ENCODE measurements at places on chromosomes 11 and 22.

GRCh38 chr11:70230840-70231710 lies 28.0 kb downstream of the FADD start:
- DNase-seq = no peak

GRCh38 chr11:69865707-69866106 lies 46.5 kb upstream of the FGF3 start:
- no peak for DNase-seq

- no peak for DNase-seq
Measured at GRCh38 chr11:35145271-35145670, 6.3 kb downstream of the CD44 start.

DNA sequence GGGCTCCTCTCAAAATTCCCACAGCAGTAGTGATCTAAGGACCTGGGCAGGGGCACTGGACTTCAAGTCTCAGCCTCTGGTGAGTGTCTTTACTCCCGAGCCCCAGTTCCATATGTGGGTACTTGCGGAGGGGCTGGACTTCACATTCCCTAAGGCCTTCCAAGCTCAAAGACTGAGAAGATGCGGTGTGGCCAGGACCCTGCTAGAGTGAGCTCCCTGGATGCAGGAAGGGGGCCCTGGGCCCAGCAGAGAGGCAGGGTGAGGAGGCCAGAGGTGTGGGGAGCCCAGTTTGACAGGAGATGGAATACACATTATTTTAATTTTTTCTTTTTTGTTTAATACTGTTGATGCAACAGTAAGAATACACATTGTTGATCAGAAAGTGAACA lies 83.7 kb downstream of the IGLL1 start:
- no peak for DNase-seq

DNA sequence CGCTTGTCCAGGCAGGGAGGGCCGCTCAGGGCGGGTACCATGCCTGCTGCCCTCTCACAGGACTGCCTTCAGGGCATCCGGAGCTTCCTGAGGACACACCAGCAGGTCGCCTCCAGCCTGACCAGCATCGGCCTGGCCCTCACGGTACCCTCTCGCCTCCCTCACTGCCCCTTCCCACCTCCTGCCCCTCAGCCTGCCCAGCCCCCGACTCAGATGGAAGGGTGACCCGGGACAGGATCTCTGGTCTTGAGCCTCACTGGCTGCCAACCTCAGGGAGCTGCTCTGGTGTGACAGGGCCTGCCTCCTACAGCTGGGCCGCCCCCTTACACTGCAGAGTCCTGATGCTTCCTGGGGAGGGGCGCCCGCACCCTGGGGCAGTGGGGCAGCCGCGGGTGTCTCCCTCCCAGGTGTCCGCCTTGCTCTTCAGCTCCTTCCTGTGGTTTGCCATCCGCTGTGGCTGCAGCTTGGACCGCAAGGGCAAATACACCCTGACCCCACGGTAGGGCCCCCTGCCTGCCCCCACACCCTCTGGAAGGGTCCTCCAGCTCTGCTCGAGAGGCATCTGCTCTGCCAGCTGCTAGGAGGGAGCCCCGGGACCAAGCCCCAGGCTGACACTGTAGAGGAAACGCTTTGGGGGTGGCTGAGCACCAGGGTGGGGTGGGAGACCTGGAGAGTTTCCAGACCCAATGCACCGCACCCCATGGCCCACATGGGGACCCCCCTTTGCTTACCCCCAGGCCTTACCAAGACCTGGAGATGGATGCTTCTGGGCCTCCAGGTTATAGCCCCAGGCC lies 14.6 kb downstream of the TSPAN32 start:
- DNase-seq = no peak

DNA sequence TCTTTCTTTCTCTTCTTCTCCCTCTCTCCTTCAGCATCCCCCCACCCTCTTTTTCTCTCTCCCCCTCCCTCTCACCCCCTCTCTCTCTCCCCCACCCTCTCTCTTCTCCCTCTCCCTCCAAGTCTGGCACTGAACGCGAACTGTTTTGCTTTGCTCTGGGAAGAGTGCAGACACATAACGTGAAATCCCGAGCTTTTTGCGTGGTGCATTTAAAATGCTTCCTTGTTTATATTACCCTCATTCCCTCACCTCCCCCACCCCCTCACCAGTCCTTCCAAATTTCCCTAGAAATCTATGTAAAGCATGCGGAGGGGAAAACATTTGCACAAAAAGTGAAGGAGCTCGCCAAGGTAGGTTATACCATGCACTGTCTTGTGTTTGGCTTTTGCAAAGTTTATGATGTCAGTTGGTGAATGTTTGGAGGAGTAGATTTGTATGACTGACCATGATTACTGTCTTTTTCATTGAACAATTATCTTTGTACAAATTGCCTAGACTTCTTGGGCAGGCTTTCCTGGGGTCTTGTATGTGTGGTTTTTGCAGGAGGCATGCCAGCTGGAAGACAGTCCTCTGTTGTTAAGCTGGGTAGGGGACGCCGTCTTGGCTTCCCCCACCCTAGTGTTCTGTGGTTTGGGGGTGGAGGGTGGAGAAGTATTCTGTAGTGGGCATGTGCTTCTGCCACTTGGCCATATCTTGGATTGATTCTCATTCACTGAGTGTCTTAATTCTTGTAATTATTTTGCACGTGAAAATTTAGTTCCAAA lies 123.7 kb upstream of the HSD17B12 start:
- DNase-seq = no peak

GRCh38 chr22:28589102-28589750 lies 90.4 kb downstream of the TTC28 start:
- DNase-seq = no peak

GRCh38 chr11:41897991-41898390 lies 438.5 kb upstream of the LRRC4C start:
- no peak for DNase-seq

DNA sequence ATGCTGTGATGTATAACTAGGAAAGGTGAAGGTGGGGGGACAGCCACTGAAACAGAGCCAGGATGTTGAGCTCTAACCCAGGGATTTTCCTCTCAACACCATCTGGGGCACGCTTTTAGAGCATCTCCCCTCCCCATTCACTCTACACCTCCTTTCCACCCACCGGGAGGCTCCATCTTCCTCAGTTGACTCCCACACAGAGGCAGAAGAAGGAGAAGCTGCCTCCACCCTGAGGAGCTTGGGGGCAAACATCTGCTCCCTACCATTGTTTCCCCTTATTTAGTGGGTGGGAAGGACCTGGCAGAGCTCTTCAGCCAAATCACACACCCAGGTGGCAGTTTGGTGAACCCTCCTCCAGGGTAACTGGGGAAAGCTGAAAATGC lies 50.0 kb upstream of the ADA2 start:
- DNase-seq = no peak

DNA sequence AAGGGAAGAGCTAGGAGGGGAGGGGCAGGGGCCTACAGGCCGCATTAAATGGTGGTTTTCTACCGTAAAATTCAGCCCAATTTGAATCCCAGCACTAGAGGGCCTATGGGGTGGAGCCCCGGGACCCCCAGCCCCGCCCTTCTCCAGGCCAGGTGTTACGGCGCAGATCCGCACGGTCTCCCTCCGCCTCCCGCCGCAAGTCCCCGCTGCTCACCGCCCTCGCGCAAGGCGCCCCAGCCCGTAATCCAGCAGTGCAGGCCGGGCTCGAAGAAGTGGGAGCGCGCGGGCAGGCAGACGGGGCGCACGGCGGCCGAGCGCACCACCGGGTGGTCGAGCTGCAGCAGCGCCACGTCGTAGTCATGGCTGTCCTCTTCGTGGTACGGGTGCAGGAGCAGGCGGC lies 17.3 kb downstream of the KCTD17 start:
- peak; percentile 41 for DNase-seq

GRCh38 chr11:111123463-111124398 lies 121.8 kb upstream of the POU2AF2 start:
- no peak for DNase-seq

GRCh38 chr11:9601037-9601875 lies 27.8 kb downstream of the WEE1 start:
- no peak for DNase-seq

GRCh38 chr11:107819361-107820014 lies 39.1 kb downstream of the SLC35F2 start:
- DNase-seq = no peak

- DNase-seq = peak; percentile 85
Measured at GRCh38 chr11:57499413-57499982, 16.0 kb downstream of the SLC43A1 start.

DNA sequence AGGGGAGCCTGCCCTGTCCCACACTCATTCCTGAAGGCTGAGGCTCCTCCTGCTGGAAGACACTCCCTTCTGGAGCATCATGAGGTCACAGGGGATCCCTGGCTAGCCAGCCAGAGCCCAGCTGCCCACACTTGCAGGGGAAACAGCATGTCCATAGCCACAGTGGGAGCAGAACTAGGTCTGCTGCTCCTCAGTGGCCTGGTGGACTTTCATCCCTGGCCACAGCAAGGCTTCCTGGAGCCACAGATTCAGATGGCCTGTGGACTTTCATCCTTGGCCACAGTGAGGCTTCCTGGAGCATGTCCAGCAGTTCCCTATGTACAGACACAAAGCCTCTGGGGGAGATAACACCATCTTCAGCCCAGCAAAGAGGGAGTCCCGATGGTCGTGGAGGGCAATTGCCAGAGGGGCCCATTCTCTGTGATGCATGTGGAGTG lies 5.9 kb upstream of the APOL6 start:
- no peak for DNase-seq

DNA sequence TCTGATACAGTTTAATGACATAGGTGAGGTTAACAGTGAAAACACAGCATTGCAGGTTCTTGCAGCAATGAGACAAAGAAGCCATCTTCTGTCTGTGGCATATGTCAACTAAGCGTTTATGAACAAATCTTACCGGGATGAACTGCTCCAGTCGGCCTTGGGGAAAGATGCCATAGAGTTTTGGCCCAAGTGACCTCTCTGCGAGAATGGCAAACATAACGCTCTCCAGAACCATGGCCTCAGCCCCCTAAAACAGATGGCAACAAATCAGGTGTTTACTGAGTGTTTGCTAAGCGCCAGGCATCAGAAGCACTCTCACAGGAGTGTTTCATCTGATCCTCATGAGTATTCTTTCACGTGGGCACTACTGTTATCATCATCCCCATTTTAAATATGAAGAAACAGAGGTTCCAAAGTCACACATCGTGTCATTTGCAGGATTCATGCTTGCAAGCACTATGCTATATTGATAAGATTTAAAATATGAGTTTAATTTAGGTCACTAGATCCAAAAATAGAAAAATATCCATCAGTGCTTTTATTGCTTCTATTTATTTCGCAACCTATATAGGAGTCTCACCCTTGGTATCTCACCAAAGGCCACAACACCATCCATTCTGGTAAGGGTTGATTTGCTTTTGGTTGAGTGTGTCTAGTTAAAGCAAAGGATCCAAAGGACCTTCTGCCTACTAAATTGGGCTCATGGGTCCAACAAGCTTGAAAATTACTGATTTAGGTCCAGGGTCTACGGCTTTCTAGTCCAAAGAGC lies 35.9 kb downstream of the TCIRG1 start:
- no peak for DNase-seq

DNA sequence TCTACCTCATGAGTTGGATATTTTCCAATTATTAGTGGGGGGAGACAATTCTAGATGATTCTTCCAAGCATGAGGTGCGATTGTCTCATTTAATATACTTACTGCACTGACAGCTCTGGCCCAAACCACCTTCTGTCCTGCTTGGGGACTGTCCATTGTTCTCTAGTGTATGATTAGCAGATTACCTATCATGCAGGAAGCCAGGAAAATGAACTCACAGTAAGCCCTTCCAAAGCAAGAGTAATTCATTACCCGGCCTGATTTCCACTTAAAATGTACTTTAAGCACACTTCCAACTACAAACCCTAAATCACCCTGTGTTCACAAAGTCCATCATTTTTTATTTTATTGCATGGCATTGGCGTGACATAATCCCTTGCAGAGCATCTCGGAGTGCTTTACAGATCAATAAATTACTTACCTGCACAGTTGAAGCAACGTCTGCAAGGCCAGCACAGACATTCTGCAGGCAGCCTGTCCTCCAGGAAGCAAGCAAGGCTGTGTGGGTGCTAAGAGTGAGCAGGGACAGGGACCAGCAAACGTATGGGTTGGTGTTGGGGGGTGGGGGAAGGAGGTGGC lies 838.2 kb downstream of the NTM start:
- DNase-seq = no peak

- no peak for DNase-seq
Measured at GRCh38 chr11:123362941-123363340, 67.1 kb upstream of the GRAMD1B start.

DNA sequence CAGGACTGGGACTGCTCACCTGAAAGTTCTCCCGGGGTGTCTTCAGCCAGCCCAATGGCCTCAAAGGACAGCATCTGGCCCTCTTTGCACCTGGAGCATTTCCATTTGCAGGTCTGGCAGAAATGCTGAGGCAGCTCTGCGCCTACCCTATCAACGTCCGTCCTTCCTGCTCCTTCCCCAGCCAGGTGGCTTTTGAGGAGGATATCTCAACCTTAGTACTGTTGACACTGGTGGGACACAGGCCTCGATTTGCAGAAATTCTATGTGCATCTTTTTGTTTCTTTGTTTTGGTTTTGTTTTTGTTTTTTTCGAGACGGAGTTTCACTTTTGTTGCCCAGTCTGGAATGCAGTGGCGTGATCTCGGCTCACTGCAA lies 5.0 kb downstream of the MOGAT2 start:
- DNase-seq = no peak

DNA sequence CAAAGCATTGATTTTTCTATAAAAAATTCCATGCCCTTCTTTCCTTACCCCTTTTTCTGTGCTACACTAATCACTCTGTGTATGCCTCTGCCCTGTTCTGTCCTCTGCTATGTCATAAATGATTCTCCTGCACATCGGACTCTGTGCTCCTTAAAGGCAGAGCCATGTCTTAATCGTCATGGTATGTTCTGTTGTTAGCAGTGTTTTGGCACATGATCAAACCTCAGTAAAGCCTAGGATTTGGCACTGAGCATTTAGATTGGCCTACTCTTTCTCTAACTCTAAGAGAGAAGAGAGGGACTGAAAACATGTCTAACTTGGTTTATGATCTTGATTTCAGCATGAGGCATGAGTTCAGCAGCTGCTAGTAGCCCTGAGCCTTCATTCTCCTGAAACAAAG lies 266.9 kb downstream of the AASDHPPT start:
- DNase-seq = no peak

- no peak for DNase-seq
Measured at GRCh38 chr22:33513388-33514338, 406.6 kb downstream of the LARGE1 start.

- no peak for DNase-seq
Measured at GRCh38 chr22:49037701-49038245, 789.9 kb downstream of the BRD1 start.

DNA sequence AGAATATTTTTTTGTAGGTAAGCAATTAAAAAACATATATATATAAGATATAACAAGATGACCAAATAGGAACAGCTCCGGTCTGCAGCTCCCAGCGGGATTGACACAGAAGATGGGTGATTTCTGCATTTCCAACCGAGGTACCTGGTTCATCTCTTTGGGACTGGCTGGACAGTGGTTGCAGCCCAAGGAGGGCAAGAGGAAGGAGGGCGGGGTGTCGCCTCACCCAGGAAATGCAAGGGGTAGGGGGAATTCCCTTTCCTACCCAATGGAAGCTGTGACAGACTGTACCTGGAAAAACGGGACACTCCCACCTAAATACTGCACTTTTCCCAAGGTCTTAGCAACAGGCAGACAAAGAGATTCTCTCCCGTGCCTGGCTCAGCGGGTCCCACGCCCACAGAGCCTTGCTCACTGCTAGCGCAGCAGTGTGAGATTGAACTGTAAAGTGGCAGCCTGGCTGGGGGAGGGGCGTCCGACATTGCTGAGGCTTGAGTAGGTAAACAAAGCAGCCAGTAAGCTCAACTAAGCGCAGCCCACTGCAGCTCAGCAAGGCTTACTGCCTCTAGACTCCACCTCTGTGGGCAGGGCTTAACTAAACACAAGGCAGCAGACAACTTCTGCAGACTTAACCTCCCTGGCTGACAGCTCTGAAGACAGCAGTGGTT lies 163.8 kb downstream of the CWF19L2 start:
- DNase-seq = peak; percentile 8

GRCh38 chr22:23899042-23899745 lies 5.0 kb downstream of the MIF start:
- DNase-seq = no peak
